ENCODE measurements at places on chromosomes 6 and 20. TPM values are rescaled to one million over a fixed set of nuclear protein-coding genes. Genes with fewer than 3 reads are reported as not detected.

WFDC12 gene
- total RNA-seq = not detected

PMEPA1 gene
- total RNA-seq = 0.20 TPM

DNA sequence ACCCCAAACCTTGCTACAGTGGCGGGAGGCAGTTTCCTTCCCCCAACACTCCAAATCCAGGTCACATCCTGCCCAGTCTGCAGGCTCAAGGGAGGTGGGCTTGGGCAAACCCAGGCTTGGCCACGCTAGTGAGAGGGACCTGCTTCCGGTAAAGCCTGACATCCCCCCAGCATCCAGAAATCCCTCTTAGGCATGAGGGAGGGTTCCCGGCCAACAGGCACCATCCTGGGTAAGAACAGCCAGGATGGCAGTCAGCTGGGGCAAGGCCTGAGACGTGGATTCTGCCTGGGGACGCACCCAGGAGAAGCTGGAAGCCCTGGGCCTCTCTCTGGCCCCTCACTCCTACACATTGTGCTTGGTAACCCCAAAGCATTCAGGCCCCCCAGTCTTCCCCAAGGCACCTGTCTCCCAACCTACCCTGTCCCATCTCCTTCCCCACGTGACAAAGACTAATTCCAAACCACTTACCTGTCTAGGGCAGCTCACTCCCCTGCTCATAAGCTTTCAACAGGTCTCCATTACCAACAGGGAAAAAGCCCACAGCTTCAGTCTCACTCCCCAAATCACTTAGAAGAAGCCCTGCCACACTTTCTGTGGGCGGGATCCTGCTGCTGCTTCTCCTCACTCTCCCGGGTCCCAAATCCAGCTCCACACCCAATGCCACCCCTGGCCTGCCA lies 2.1 kb downstream of the C20orf144 start:
- H3K4me3 ChIP-seq = peak overlapping the region; percentile 76
- DNase-seq = no peak
- H3K27me3 ChIP-seq = no peaks in the 10 kb centered on the region
- peak overlapping the region; percentile 84 for H3K27ac ChIP-seq

DNA sequence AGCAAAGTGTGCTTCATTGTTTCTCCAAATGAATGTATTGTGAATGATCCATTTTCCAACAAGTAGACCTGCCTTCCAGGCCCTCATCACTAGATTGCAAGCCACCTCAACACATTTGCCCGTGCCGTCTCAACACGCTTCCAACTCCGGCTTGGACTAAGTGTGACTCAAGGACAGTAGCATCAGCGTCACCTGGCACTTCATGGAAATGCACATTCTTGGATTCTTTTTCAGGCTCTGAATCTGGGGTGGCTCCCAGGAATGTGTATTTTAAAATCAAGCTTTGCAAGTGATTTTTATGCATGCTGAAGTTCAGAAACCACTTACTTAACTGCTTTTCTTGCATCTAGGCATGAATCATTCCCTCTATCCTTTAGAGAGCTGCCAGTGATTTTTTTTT lies 129.6 kb upstream of the EEF1E1 start:
- H3K27me3 ChIP-seq = peaks cover 4% of the 10 kb centered on the region
- H3K27ac ChIP-seq = no peak overlapping the region
- no peaks in the 10 kb centered on the region for H3K36me3 ChIP-seq
- DNase-seq = no peak

ADGRF4 gene
- not detected for total RNA-seq

RGS17 gene
- total RNA-seq = not detected

- H3K36me3 ChIP-seq = peaks cover 2% of the 10 kb centered on the region
- H3K4me1 ChIP-seq = peaks cover 7% of the 10 kb centered on the region
- H3K4me3 ChIP-seq = peak overlapping the region; percentile 9
- no peak overlapping the region for H3K27ac ChIP-seq
- H3K27me3 ChIP-seq = peaks cover 64% of the 10 kb centered on the region
These were observed 577 bp downstream of the SASH1 start for GRCh38 chr6:148343047-148343782.

DNA sequence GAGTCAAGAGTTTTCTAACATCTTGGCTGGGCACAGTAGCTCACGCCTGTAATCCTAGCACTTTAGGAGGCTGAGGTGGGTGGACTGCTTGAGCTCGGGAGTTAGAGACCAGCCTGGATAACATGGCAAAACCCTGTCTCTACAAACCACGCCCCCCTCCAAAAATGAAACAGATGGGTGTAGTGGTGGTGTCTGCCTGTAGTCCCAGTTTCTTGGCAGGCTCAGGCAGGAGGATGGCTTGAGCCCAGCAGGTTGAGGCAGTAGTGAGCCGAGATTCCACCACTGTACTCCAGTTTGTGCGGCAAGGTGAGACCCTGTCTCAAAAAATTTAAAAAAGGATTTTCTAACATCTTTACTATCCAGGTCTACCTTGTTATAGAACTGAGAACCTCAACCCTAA lies 22.0 kb downstream of the FAM8A1 start:
- no peak overlapping the region for H3K4me3 ChIP-seq
- no peaks in the 10 kb centered on the region for H3K27me3 ChIP-seq
- DNase-seq = no peak
- peak overlapping the region; percentile 32 for H3K27ac ChIP-seq

DNA sequence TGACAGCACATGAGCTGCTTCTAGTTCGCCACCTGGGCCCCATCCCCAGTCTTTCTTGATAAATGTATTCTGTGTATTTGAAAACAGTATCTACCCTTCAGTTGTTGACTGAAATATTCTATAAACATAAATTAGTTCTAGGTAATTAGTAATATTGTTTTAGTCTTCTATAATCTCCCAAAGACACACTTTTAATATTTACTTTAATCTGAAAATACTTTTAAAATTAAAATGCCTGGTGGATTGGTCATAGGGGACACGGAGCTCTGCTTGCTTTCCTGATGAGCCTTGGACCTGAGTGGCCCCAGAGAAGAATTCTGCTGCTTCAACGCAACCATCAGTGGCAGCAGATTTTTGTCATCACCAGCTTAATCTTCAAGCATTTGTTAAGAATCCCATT lies 234.5 kb downstream of the THBS2 start:
- no peak overlapping the region for H3K4me3 ChIP-seq
- DNase-seq = no peak
- peaks cover 2% of the 10 kb centered on the region for H3K27me3 ChIP-seq
- no peak overlapping the region for H3K27ac ChIP-seq

STMND1 gene
- total RNA-seq = not detected

GRCh38 chr20:63241272-63241671 lies 5.6 kb downstream of the BIRC7 start:
- H3K36me3 ChIP-seq = no peaks in the 10 kb centered on the region
- H3K27ac ChIP-seq = no peak overlapping the region
- H3K4me3 ChIP-seq = no peak overlapping the region
- H3K4me1 ChIP-seq = no peaks in the 10 kb centered on the region

GRCh38 chr6:2274981-2275891 lies 29.8 kb upstream of the GMDS start:
- H3K4me1 ChIP-seq = no peaks in the 10 kb centered on the region
- no peak overlapping the region for H3K4me3 ChIP-seq
- H3K27ac ChIP-seq = no peak overlapping the region
- no peak for DNase-seq

PTPRK gene
- total RNA-seq = 2.6 TPM

GRCh38 chr6:29815118-29815750 lies 12.4 kb upstream of the HLA-G start:
- H3K27me3 ChIP-seq = peaks cover 16% of the 10 kb centered on the region
- no peaks in the 10 kb centered on the region for H3K36me3 ChIP-seq
- no peak overlapping the region for H3K4me3 ChIP-seq
- no peak overlapping the region for H3K27ac ChIP-seq
- no peak for DNase-seq

DNA sequence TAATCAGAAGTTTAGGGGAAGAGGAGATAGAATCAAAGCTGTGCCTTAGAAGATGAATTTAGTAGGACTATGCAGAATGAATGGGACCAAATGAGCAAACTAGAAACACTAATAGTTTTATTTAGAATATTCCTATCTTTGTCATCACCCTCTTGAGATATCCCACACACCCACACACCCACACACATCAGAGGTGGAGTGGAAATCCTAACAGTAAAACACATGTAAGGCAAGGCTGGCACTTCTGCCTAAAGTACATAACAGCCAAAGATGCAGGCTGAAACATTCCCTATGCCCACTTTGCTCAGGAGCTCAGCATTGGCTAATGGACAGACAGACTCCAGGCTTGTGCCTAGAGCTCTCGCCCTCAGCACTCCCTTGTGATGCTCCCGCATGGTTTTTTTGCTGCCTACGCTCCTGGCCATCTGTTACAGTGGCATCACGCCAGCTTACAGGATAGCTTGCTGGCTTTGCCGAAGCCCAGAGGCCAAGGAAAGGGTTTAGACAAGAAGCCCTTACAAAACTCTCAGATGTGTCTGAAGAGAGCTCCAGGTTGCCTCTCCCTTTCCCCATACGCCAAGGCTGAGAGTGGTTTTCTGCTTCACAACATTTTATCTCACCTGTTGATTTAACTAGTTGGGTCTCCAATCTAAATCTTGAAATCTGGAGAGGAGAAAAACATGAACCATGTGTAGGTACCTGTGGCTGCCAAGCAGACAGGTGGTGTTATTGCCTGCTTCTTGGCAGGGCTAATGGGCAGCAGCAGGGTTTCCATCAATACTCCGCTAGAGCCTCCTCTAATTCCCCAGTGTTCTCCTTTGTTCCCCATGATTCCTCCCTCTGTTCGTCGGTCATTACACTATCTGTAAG lies 282.6 kb upstream of the ID4 start:
- no peaks in the 10 kb centered on the region for H3K27me3 ChIP-seq
- H3K4me1 ChIP-seq = no peaks in the 10 kb centered on the region
- H3K4me3 ChIP-seq = no peak overlapping the region
- H3K27ac ChIP-seq = no peak overlapping the region
- no peak for DNase-seq

DNA sequence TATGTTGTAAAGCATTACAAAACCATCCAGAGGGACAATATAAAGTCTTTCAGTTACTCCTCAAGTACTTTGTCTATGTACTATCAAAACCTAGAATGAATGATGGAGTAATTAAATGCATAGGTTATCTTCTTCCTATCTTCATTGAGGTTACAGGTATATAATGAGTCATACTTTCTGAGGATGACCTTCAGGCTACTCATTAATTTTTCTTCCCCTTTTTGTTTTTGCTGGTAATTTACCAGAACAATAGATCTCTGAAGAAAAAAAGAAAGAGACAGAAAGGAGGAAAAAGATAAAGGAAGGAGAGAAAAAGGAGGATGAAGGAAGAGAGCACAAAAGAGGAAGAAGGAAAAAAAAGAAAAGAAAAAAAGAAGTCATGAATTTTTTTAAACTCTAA lies 398.4 kb downstream of the TBC1D32 start:
- no peak overlapping the region for H3K27ac ChIP-seq
- no peak overlapping the region for H3K4me3 ChIP-seq
- no peaks in the 10 kb centered on the region for H3K36me3 ChIP-seq
- H3K27me3 ChIP-seq = peaks cover 3% of the 10 kb centered on the region

PGBD1 gene
- total RNA-seq = 4.2 TPM

GRCh38 chr6:140043357-140043756 lies 668.9 kb upstream of the CITED2 start:
- H3K27ac ChIP-seq = no peak overlapping the region
- no peak overlapping the region for H3K4me3 ChIP-seq
- peaks cover 6% of the 10 kb centered on the region for H3K4me1 ChIP-seq
- DNase-seq = no peak
- H3K36me3 ChIP-seq = no peaks in the 10 kb centered on the region

SCUBE3 gene
- total RNA-seq = 0.12 TPM

- no peaks in the 10 kb centered on the region for H3K27me3 ChIP-seq
- H3K4me1 ChIP-seq = no peaks in the 10 kb centered on the region
- no peak overlapping the region for H3K27ac ChIP-seq
- no peak overlapping the region for H3K4me3 ChIP-seq
- no peaks in the 10 kb centered on the region for H3K36me3 ChIP-seq
These were observed 405.7 kb downstream of the LMBRD1 start for GRCh38 chr6:69391106-69391505.
